ENCODE measurements at places on chromosomes 13 and 19.

GRCh38 chr19:16764793-16765433 lies 45.3 kb downstream of the NWD1 start:
- no peak for DNase-seq

DNA sequence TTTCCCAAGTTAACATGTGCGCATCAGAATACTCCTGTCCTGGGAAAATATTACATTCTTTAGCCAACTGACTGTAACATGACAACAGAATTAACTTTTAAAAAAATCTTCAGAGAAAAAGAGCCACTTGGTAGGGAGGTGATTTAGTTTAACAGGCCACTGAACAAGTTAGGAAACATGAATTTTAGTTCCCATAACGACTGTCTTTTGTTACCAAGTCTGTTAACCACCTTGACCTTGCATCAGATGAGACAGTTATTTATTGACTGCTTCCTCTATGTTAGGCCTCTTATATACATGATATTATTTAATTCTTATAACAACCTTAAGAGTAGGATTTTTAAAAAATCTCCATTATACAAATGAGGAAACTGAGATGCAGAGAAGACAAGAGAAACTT lies 268.6 kb downstream of the NDFIP2 start:
- no peak for DNase-seq

DNA sequence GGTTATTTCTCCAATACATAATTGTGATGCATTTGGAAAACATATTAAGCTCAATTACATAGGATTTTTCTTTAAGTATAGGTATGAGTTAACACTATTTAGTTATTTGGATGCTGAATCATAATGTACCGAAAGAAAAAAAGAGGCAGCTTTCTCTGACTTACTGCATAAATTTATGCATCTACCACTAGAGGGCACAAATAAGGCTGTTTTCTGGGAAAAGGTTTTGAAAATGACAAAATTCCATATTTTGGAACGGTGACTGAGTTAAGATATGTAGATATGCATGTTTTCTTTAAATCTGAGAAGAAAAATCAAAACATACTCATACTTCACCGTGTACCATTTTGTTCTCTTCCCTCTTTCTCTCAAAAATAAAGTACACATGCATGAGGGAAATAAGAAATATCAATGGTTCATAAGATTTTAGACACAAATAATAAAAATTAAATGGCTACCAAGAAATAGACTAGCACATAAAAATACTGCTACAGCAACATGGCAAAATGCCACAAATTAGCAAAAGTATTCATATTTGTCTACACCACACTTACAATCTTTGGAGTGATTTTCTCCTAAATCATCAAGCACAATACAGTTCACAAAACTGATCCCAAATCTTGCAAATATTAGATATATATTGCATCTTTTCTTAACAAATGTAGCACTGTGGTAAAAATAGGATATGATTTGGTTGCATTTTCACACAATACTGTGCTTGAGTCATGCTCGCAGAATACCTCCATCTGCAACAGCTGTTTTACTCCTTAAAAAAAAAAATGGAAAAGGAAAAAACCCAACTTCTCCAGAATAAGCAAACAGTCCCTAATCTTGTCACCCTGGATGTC lies 260.0 kb downstream of the FGF14 start:
- no peak for DNase-seq

DNA sequence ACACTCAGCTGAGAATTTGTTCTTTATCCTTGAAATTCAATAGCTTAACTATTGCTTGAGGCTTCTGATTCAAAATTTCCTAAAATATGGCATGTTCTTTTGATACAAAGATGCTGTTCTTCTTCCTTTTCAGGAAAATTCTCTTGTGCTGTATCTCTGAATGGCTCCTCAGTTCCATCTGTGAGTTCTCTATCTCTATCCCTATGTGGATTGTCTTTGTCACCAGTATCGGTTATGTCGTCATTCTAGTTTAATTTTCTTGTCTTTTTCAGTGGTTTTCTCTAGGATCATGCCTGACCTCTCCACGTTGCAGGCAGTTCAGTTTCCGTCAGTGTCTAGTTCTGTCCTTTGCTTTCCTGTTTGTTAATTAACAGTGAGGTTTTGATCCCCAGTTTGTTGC lies 104.6 kb upstream of the GJB6 start:
- DNase-seq: no peak

GRCh38 chr13:84649853-84650252 lies 767.6 kb upstream of the SLITRK1 start:
- DNase-seq: no peak

DNA sequence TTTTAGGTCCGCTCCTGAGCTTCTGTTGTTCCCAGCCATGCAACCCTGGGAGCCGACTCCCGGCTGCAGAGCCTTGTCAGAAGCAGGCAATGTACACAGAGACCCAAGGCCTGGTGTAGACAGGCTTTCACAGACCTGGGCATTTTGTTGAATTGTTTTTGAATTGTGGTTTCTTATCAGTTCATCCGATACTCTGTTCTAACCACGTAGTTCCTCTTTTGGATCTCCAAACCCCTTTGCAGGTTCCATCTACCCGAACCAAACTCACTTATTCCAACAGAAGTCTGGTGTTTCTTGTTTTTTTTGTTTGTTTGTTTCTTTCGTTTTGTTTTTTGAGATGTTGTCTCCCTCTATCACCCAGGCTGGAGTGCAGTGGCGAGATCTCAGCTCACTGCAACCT lies 6.3 kb upstream of the NLRP2 start:
- no peak for DNase-seq

DNA sequence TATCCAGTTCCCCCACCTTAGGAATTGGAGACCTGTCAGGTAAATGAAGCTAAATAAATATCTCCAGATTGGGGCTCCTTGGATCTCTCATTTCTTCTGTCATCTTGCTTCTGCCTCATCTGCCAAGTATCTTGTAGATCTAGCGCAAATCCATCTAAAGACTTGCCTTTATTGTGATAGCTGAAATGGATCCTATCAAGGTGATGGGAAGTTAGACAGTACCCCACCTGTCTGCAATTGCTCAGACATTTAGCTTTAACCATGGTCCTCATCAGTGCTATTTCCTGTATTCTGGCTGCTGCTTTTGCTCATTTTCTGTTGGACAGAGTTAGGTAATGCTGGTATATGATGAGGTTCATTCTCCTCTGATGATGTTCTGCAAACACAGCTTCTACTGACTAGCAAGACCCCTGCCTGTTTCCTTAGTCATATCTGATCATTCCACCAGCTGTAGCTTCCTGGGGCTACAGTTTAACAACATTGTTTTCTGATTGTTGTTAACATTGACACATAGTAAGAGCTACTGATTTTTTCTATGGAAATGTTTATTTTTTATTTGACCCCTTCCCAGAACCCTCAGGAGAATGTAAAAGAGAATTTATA lies 340.0 kb downstream of the DCT start:
- DNase-seq: no peak

- no peak for DNase-seq
Measured at GRCh38 chr19:20320191-20320590, 153.2 kb downstream of the ZNF486 start.

- DNase-seq: no peak
Measured at GRCh38 chr13:51913421-51914136, 51.8 kb downstream of the CCDC70 start.

GRCh38 chr19:1259876-1260748 lies 9.0 kb upstream of the CIRBP start:
- no peak for DNase-seq

DNA sequence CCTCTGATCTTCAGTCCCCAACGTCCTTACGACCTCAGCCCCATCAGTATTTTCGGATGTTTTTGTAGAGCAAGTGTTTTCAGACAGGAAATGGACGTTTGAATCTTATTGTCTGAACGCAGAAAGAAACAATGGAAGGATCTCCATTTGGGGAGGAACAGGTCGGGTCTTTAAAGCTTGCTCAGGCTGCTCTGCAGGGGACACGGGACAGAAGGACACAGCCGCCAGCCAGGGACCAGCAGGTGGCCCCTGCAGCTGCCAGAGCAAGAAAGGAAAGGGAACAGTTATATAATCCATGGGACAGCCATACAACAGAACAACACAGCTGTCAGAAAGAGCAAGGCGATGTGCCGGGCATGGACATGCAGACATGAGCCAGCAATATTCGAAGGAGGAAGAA lies 18.5 kb upstream of the IGLON5 start:
- no peak for DNase-seq

- DNase-seq: no peak
Measured at GRCh38 chr19:40555978-40556689, 20.5 kb upstream of the SHKBP1 start.

DNA sequence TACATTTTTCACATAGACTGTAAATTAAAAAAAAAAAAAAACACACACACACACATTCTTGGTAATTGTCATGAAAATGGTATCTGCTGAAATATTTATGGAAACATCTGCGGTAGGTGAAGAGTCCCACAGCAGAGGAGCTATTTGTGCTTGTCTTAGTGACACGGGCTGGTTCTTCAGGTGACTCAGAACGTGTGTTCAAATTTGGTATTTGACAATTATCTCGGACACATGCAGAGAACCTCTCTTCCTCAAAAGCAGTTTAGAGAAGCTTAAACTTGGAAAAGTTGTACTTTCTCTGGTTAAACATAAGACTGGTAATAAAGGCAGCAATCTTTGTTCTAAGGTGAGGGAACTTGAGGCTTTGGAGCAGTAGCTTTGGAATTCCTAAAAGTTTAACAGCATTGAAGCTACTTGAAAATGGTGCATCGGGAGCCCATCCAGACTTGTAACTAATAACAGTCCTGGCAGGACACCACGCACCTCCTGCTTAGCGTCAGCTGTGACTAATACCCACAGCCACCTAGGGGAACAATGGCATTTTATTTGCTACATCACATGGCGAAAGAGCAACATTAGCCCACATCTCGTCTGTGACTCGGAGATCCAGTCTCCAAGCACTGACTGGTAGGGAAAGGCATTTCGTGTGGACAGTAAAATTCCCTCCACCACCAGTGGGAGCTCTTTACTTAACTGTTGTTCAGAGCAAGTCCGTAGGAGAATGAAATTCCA lies 1505.1 kb upstream of the SLC10A2 start:
- no peak for DNase-seq

DNA sequence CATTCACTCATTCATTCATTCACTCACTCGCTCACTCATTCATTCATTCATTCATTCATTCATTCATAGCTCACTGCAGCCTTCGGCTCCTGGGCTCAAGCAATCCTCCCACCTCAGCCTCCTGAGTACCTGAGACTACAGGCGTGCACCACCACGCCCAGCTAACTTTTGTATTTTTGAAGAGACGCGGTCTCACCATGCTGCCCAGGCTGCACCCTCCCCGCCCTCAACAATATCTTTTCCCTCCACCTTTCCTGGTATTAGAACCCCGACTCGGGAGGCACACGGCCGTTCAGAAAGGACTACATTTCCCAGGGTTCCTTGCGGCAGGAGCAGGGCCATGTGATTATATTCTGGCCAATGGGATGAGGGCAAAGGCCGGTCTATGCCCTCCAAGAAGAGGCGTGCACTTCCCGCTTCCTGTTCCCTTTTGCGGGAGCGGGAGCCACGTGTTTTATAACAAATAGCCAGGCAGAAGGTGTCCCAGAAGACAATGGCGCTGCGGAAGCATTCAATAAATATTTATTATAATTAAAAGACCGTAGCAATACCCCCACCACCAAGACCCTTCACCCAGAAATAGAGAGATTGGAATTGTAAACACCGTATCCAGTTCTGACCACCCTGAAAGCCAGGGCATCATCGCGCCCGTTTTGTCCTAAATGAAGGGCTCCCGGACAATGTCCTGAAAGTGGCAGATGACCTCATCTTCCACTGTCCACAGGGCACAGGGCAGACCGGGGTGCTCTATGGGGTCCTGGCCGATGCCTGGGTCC lies 15.9 kb downstream of the TICAM1 start:
- DNase-seq: peak; percentile 65

- DNase-seq: no peak
Measured at GRCh38 chr13:45196622-45197021, 4.2 kb downstream of the KCTD4 start.

- no peak for DNase-seq
Measured at GRCh38 chr13:73223372-73223781, 164.6 kb downstream of the KLF5 start.

DNA sequence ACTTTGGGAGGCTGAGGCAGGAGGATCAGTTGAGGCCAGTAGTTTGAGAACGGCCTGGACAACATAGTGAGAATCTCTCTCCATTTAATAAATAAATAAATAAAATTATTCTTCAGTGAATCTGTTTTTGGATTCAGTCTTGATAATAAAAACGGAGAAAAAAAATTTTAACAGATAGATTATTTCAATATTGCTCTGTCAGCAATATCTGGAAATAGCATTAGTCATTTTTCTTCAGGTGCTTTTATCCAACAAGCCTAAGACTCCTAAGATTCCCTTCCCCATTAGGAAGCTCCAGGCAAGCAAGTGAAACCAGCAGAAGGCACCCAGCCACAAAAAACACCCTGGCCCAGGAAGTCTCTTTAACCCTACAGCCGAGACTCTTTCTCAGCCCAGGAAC lies 21.3 kb upstream of the LPAR6 start:
- no peak for DNase-seq

DNA sequence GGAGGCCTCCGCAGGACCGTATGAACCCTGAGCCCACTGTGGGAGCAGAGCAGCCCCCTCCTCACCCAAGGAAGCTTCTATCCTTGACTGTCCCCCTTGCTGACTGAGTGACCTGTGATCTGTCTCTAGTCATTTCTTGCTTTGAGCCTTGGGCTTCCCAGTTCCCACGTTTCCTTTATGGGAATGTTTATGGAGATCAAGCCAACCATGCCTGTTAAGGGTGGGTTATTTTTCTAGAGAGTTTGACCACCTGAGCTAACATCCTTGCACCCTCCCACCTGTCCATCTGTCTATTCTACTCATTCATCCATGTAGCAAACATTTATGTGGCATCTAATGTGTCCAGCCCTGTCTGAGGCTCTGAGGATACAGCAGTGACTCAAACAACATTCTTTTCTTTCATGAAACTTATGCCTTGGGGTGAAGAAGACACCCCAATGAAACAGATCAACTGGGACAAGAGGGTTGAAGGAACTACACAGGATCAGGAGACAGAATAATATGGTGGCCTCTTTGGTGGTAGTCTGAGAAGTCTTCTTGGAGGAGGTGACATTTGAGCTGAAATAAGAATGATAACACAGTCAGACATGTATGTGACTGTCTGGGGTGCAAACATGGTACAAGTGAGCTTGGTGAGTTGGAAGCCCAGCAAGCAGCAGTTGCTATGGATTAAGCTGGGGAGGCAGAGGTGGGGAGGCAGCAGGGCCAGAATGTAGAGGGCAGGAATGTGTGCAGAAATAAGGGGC lies 30.5 kb downstream of the CERS4 start:
- no peak for DNase-seq

- DNase-seq: no peak
Measured at GRCh38 chr13:112984954-112985802, 16.2 kb downstream of the MCF2L start.

DNA sequence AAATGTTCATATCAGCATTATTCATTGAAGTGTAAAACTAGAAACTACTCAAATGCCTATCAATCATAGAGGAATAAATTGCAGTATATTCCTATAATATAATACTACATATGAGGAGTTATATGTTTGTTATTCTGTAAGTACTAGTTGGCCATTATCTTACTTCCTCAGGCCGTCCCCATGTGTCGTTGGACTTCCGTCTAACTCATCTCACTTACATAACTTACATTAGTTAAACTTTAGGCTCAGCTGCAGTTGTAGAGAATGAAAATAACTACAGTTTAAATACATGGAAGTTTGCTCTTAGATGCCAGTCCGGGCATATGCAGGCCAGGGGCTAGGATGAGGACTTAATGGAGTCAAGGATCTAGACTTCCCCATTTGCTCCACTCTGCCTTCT lies 8.6 kb upstream of the EPSTI1 start:
- DNase-seq: no peak

GRCh38 chr13:47875201-47875600 lies 125.9 kb downstream of the SUCLA2 start:
- no peak for DNase-seq

GRCh38 chr19:49453757-49454240 lies 774 bp downstream of the ALDH16A1 start:
- DNase-seq: no peak

- no peak for DNase-seq
Measured at GRCh38 chr13:108855737-108856387, 226.5 kb downstream of the MYO16 start.
